ENCODE measurements at places on chromosomes 5 and 9. TPM values are rescaled to one million over a fixed set of nuclear protein-coding genes. Genes with fewer than 3 reads are reported as not detected.

GRCh38 chr9:108074900-108075299, 585.3 kb upstream of the KLF4 start:
- H3K4me1 ChIP-seq = no peaks in the 10 kb centered on the region
- DNase-seq = no peak
- H3K27me3 ChIP-seq = no peaks in the 10 kb centered on the region
- no peak overlapping the region for H3K27ac ChIP-seq
- no peak overlapping the region for H3K4me3 ChIP-seq
- no peaks in the 10 kb centered on the region for H3K36me3 ChIP-seq

GRCh38 chr5:156838961-156839360, 11.1 kb upstream of the PPP1R2B start:
- no peak for DNase-seq
- no peaks in the 10 kb centered on the region for H3K36me3 ChIP-seq
- no peak overlapping the region for H3K27ac ChIP-seq
- H3K4me1 ChIP-seq = peaks cover 9% of the 10 kb centered on the region

DNA sequence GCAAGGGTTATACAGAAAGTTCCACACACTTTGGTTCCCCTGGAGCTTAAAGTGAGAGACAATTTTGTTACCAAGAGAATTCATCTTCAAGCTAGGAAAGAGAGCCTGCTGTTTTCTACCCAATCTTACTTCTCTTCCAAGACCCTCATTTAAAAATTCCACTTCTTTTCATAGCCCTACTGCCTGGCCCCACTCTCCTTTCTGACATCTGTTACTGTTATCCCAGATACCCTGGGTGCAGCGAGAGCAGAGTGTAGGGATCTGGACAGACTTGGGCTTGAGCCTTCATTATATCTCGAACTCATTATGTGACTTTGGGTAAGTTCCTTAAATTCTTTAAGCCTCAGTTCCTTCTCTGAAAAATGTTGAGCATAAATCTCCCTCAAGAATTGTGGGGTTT, 263.1 kb downstream of the ASTN2 start:
- no peaks in the 10 kb centered on the region for H3K36me3 ChIP-seq
- no peak overlapping the region for H3K27ac ChIP-seq
- DNase-seq = no peak
- H3K4me1 ChIP-seq = no peaks in the 10 kb centered on the region
- no peak overlapping the region for H3K4me3 ChIP-seq

GRCh38 chr5:181099602-181100086, 31.3 kb downstream of the OR2V1 start:
- DNase-seq = no peak
- H3K4me3 ChIP-seq = no peak overlapping the region
- no peak overlapping the region for H3K27ac ChIP-seq
- no peaks in the 10 kb centered on the region for H3K36me3 ChIP-seq
- H3K27me3 ChIP-seq = peaks cover 29% of the 10 kb centered on the region

DNA sequence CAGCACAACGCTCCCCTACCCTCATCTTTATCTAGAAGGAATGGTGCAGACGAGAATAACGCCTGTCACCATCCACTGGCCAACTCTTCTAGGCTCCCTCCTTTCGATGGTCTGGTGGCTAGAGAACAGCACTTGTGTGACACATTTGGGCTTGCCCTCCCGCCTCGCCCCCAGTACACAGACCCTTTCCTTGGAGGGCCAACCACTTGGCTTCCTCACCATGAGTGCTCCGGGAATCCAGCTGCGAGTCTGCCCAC, 1.4 kb downstream of the GNAQ start:
- H3K27me3 ChIP-seq = peaks cover 28% of the 10 kb centered on the region
- H3K27ac ChIP-seq = peak overlapping the region; percentile 85
- H3K4me3 ChIP-seq = peak overlapping the region; percentile 84
- DNase-seq = peak; percentile 50
- peaks cover 2% of the 10 kb centered on the region for H3K36me3 ChIP-seq

- H3K36me3 ChIP-seq = no peaks in the 10 kb centered on the region
- H3K27ac ChIP-seq = no peak overlapping the region
- no peak overlapping the region for H3K4me3 ChIP-seq
- H3K27me3 ChIP-seq = no peaks in the 10 kb centered on the region
Measured at GRCh38 chr9:104417296-104417695, 86.8 kb upstream of the OR13F1 start.

- peaks cover 28% of the 10 kb centered on the region for H3K27me3 ChIP-seq
- H3K4me3 ChIP-seq = no peak overlapping the region
Measured at GRCh38 chr9:117720555-117720954, 16.4 kb downstream of the TLR4 start.

GRCh38 chr5:103428411-103428871, 134.1 kb downstream of the NUDT12 start:
- DNase-seq = no peak
- H3K27me3 ChIP-seq = peaks cover 13% of the 10 kb centered on the region

- H3K36me3 ChIP-seq = no peaks in the 10 kb centered on the region
- no peak overlapping the region for H3K4me3 ChIP-seq
- peaks cover 20% of the 10 kb centered on the region for H3K4me1 ChIP-seq
Measured at GRCh38 chr5:80067016-80067415, 31.9 kb downstream of the THBS4 start.

- peaks cover 46% of the 10 kb centered on the region for H3K27me3 ChIP-seq
- H3K4me3 ChIP-seq = no peak overlapping the region
- no peak for DNase-seq
- no peaks in the 10 kb centered on the region for H3K36me3 ChIP-seq
- peaks cover 1% of the 10 kb centered on the region for H3K4me1 ChIP-seq
- no peak overlapping the region for H3K27ac ChIP-seq
Measured at GRCh38 chr9:88587885-88588649, 53.1 kb downstream of the NXNL2 start.

DNA sequence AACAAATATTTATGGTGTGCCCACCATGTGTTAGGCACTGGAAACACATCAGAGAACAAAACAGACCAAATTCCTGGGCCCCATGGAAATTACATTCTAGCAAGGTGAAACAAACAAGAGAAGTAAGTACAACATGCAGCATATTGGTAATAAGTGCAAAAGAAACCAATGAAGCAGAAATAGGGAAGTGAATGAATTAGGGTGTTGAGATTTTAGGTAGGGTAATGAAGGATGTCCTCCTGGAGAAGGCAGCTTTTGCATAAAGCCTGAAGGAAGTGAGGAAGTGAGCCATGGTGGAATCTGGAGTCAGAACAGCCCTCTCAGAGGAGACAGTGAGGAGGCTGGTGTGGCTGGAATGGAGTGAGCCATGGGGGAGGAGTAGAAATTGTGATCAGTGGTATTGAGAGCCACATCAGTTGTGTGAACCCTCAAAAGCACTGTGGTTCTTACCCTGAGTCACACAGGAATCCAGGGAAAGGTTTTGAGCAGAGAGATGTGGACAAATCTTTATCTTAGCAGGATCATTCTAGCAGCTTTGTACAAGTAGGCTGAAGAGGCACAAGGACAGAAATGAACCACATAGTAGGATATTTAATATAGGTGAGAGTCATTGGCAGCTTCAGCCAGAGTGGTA, 52.7 kb upstream of the ARL15 start:
- H3K27ac ChIP-seq = no peak overlapping the region
- peaks cover 24% of the 10 kb centered on the region for H3K27me3 ChIP-seq
- no peaks in the 10 kb centered on the region for H3K36me3 ChIP-seq

DNA sequence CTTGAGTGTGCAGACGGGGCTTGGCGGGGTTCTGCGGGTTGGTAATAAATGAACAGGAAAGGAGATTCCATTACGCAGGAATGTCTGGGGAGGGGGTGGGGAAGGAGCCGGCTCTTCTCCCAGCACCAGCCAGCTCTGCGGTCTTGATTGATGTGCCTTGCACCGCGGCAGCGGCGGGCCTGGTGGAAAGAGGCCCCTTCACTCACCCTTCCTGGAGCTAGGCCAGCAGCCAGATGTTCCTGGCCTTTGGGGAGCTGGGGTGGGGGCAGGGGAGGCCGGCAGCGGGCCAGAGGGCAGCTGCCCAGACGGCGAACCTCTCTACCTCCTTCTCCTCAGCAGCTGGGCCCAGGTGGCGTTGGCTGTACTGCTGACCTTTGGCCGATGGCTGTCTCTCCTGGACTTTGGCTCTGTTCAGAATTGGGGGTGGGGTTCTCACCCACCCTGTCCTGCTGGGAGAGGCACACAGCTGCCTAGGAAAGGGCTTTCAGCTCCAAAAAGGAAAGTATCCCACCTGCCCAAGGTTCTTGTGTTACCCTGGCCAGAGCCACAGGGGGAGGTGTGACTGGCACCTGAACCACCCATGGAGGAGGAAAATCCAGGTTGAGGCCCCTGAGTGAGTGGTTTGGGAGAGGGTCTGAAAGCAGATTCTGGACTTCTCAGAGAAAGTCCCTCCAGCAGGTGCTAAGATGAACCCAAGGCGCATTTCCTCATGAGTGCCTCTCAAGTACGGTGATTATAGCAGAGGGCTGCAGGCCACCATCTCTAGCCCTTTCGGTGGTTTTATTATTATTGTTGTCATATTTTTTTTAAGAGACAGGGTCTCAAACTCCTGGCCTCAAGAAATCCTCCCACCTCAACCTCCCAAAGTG, 58.0 kb upstream of the SYNPO start:
- H3K27ac ChIP-seq = no peak overlapping the region
- H3K4me1 ChIP-seq = no peaks in the 10 kb centered on the region
- no peak for DNase-seq
- H3K27me3 ChIP-seq = peaks cover 20% of the 10 kb centered on the region

C9orf152 gene
- total RNA-seq = not detected

NDUFS4 gene
- 49.7 TPM for total RNA-seq

CCNJL gene
- total RNA-seq = not detected

CORO2A gene
- total RNA-seq = 11.5 TPM

All from activated CD8-positive, alpha-beta memory T cell treated with anti-CD3 and anti-CD28 coated beads, Interleukin-2, amount 10 ng/mL, durations not matched to agents 7 days and 5 days (primary cell).